ENCODE measurements at places on chromosomes 11 and 22.

GRCh38 chr11:79019277-79019676 lies 421.6 kb downstream of the TENM4 start:
- no peak for DNase-seq

DNA sequence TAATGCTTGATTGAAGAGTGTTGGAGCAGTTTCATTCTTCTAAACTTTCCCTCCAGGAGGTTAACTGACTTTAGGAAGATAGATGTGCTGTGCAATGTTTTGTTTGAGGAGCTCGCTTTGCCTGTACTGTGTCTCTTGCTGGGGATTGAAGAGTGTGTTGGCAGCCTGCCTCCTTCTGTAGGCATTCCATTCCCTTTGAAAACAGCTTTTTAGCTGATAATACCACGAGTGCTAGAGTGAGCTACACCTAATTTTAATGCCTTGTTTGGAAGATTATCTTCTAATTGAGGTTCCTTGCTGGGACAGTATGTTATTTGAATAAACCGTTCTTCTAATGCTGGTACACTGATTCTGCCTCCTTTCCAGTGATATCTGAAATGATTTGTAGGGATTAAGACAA lies 7.2 kb downstream of the DDX10 start:
- DNase-seq: peak; percentile 30

- no peak for DNase-seq
These were observed 36.9 kb upstream of the MAPK1 start for GRCh38 chr22:21904250-21904789.

GRCh38 chr22:23105304-23105703 lies 35.0 kb downstream of the GNAZ start:
- no peak for DNase-seq

- DNase-seq: no peak
These were observed 161.3 kb downstream of the MYO18B start for GRCh38 chr22:25903294-25903693.

Measured in fibroblast of gingiva (primary cell).